ENCODE measurements at places on chromosomes 16 and 17. TPM values are rescaled to one million over a fixed set of nuclear protein-coding genes. Genes with fewer than 3 reads are reported as not detected.

FN3K gene
- 1.5 TPM for polyA plus RNA-seq

ALOX15 gene
- polyA plus RNA-seq = 0.48 TPM

TVP23A gene
- polyA plus RNA-seq = 5.1 TPM

KRTAP2-3 gene
- polyA plus RNA-seq = 0.18 TPM

CDH3 gene
- polyA plus RNA-seq = 47.5 TPM

CLEC19A gene
- 0.09 TPM for polyA plus RNA-seq

CSH1 gene
- 11.6 TPM for polyA plus RNA-seq

RNF157 gene
- 1.6 TPM for polyA plus RNA-seq

ZNF598 gene
- polyA plus RNA-seq = 46.2 TPM

FNDC8 gene
- polyA plus RNA-seq = 0.02 TPM

HSD17B2 gene
- 2.9 TPM for polyA plus RNA-seq

TBX2 gene
- 3.2 TPM for polyA plus RNA-seq

MEOX1 gene
- 2.1 TPM for polyA plus RNA-seq

SALL1 gene
- polyA plus RNA-seq = 0.07 TPM

XAF1 gene
- polyA plus RNA-seq = 73.2 TPM

PLK1 gene
- polyA plus RNA-seq = 6.9 TPM

C16orf92 gene
- polyA plus RNA-seq = not detected

GNGT2 gene
- 10.8 TPM for polyA plus RNA-seq

CYB561 gene
- 7.8 TPM for polyA plus RNA-seq

GLP2R gene
- 0.09 TPM for polyA plus RNA-seq

ASPHD1 gene
- 0.46 TPM for polyA plus RNA-seq

MYO15B gene
- polyA plus RNA-seq = 448 TPM

CHD9 gene
- polyA plus RNA-seq = 15.3 TPM

KDM6B gene
- 16.3 TPM for polyA plus RNA-seq

PIRT gene
- polyA plus RNA-seq = 0.05 TPM

BMERB1 gene
- polyA plus RNA-seq = 9.1 TPM

PTX4 gene
- 0.05 TPM for polyA plus RNA-seq

CD300LG gene
- 5.7 TPM for polyA plus RNA-seq

NPTX1 gene
- 1.0 TPM for polyA plus RNA-seq

CCL4 gene
- 15.4 TPM for polyA plus RNA-seq
